ENCODE measurements at places on chromosomes 11 and 22. TPM values are rescaled to one million over a fixed set of nuclear protein-coding genes. Genes with fewer than 3 reads are reported as not detected.

Gene OR52N4
- not detected for total RNA-seq

Gene YWHAH
- 100 TPM for total RNA-seq

Gene RBMXL2
- total RNA-seq = not detected

Gene TRIM29
- total RNA-seq = not detected

Gene RTN4RL2
- 0.26 TPM for total RNA-seq

Gene CCDC73
- total RNA-seq = 0.02 TPM

Gene OR8G1
- total RNA-seq = not detected

Gene APOL1
- total RNA-seq = 0.12 TPM

Gene UBTFL1
- not detected for total RNA-seq

Gene TRIM48
- total RNA-seq = not detected

Gene PICK1
- total RNA-seq = 1.2 TPM

Gene MYRF
- total RNA-seq = 0.05 TPM

Gene PNPLA5
- total RNA-seq = not detected

Gene DEPDC7
- total RNA-seq = 18.3 TPM

Gene TMPRSS6
- not detected for total RNA-seq

Gene SIK2
- total RNA-seq = 8.5 TPM

Gene TP53AIP1
- 0.03 TPM for total RNA-seq

Gene DGCR2
- total RNA-seq = 27.6 TPM

Gene FAM227A
- 0.47 TPM for total RNA-seq

Gene HBG2
- not detected for total RNA-seq

Gene OR8J1
- total RNA-seq = not detected

Gene POLR2F
- total RNA-seq = 121 TPM

Gene MYEOV
- 6.7 TPM for total RNA-seq

Gene DGCR6
- total RNA-seq = 5.4 TPM

Gene SLC25A45
- 1.3 TPM for total RNA-seq

Gene CYP2D6
- not detected for total RNA-seq

Gene CYB5R3
- 73.9 TPM for total RNA-seq

Gene RBFOX2
- 136 TPM for total RNA-seq

Gene CLCF1
- 6.1 TPM for total RNA-seq

Gene NPTXR
- 0.08 TPM for total RNA-seq

Gene SERPING1
- total RNA-seq = 12.3 TPM

Gene ASPHD2
- total RNA-seq = 4.0 TPM

Gene SLC35E4
- 1.1 TPM for total RNA-seq

Gene CST6
- total RNA-seq = not detected

Gene HTR3B
- total RNA-seq = not detected
